ENCODE measurements at places on chromosomes 12 and 14. TPM values are rescaled to one million over a fixed set of nuclear protein-coding genes. Genes with fewer than 3 reads are reported as not detected.

CLEC7A gene
- polyA plus RNA-seq = 4.8 TPM

NRIP2 gene
- polyA plus RNA-seq = 2.8 TPM

ASIC1 gene
- 2.7 TPM for polyA plus RNA-seq

HRK gene
- 0.57 TPM for polyA plus RNA-seq

NTN4 gene
- polyA plus RNA-seq = 15.9 TPM

FGF23 gene
- polyA plus RNA-seq = 0.12 TPM
